Daoy (cell line): ENCODE measurements at places on chromosomes 3 and 15.

- no peak for DNase-seq
Measured at GRCh38 chr3:43248185-43248583, 38.2 kb upstream of the SNRK start.

DNA sequence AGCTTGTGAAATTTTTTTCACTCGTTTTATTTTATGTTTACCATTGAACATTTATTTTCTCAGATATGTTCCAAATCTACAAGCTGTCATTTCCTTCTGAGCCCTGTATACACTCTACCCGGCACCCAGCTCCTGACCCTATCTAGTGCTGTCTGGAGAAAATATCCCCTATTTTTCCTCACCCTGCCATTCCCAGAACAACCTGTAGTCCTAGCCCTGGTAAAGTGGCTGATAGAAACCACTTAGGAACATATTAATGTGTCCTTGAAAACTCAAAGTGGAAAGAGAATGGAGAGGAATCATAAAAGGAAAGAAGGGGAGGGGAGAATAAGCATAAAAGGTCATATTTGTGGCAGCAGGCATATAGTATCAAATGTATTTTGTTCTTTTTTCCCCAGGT lies 8.2 kb upstream of the TIMMDC1 start:
- no peak for DNase-seq

DNA sequence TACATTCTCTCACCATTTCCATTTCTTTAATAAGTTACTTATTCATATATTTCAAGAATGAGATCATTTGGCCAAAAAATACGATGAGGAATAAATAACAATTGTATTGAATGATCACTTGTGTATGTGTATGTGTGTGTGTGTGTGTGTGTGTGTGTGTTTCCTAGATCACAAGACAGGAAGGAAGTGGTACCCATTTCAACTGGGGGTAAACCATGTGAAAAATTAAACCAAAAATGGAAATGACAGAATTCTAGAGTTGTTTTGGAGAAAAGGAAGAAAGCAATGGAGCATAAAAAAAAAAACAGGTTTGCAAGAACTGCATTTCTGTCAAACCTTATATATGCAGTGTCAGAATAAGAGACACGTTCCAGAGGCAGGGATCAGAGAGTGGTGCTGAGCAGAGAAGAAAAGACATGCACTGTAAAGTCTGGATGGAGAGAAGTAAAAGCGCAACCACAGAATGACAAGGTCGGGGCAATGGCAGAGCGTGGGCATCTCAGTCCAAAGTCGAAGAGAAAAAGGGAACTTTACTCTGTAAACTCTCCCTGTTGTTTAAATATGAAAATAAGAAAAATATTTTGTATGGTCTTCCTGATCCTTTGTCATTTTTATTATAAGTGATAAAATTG lies 75.5 kb downstream of the PEX5L start:
- no peak for DNase-seq

DNA sequence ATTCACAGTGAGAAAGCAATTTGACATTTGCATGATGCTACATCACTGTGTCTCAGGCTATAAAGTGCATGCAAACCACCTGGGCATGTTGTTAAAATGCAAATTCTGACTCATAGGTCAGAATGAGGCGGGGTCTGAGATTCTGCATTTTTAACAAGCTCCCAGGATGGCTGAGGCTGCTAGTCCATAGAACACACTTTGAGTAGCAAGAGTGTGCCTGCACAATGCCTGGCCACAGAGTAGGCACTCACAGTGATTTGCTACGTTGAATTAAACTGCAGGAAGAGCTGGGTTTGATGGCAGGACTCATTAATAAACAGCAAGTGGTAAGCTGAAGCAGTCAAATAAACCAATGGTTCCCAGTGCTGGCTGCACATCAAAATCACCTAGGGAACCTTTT lies 48.1 kb downstream of the NTRK3 start:
- DNase-seq: no peak

- DNase-seq: no peak
Measured at GRCh38 chr3:139267300-139268246, 76.2 kb upstream of the MRPS22 start.

- no peak for DNase-seq
Measured at GRCh38 chr3:185741586-185741985, 83.3 kb downstream of the IGF2BP2 start.

DNA sequence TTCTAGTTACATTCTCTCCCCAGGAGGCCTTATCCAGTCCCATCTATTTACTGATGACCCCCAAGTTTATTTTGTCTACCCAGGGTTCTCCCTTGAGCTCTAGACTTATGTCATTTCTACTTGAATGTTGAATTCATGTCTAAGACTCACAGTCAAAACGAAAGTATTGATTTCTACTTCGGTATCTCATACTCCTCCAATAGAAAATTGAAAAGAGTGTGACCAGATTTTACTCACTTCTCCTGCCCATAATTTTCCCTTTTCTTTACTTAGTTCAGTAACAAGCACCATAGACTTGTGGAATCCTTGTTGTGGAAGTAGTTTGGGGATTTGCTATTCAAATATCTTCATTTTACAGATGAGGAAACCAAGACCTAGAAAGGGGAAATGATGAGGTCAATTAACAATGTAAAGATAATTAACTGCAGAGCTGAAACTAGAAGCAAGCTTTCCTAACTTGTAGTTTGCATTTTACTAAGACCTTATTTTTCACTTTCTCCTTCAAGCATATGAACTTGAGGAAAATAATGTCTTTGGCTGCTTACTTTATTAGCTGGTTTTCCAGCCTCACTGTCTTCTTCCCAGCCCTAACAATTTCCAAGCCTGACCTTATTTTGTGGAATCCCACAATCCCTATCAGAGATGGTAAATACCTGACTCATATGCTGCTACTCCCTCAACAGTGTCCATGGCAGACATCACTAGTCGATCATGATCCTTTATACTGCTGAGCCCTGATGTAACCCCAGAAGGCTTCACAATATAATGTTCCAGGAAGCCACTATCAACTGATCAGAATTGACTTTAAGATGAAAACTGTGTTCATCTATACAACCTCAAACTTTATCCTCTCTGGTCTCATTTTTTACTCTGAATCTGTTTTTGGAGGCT lies 123.9 kb upstream of the AGBL1 start:
- no peak for DNase-seq

GRCh38 chr15:95261546-95261945 lies 1030.2 kb downstream of the MCTP2 start:
- no peak for DNase-seq

GRCh38 chr15:40289140-40289775 lies 6.4 kb upstream of the ANKRD63 start:
- DNase-seq: no peak

DNA sequence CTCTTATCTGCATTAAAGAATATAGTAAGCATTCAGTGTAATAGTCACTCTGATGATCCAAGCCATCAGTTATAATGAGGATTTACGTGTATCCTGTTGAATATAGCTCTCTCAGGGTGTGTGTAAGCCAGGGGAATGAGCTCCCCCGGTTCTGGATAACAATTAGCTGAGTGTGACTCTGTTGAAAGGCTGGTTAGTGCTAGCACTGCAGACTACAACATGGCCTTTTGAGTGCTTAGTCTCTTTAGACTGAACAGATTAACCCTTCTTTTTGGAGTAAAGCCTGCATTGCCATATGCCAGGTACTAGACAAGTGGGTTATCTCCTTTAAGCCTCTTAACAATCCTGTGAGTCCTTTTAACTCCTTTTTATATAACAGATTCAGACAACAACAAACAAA lies 119.5 kb downstream of the TMEM108 start:
- no peak for DNase-seq

DNA sequence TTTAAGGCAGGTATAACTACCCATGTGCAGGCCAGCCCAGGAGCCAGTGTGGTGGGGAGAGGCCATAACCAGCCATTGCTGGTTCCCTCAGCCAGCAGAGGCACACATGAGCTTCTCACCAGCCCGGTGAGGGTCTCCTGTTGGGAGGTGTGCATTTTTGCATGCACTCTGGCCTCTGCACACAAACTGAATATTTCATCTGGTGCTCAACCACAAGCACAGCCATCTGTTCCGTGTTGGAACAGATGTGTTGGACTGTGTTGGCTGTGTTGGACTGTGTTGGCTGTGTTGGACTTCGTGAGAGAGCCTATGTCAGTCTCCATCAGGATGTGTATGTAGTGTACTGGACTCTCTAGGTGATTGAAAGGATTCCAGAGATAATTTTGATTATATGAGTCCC lies 67.2 kb downstream of the RPL39L start:
- DNase-seq: no peak

DNA sequence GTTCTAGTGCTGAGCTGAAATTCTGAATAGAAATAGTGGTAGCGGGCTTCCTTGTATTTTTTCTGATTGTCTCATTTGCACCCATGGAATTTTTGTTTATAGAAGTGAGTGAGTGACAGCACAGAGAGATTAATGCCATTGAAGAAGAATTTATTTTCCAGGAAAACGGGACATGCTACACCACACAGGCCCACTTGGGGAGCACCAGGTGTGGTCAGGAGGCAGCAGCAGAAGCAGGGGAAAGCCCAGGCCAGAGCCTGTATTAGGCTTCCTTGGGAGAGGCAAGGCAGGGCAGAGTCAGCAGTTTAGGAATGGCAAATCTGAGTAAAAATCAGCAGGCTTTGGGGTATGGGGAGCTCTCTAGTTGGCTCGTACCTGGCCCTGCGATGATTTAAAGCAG lies 88.4 kb upstream of the ATP11B start:
- no peak for DNase-seq

DNA sequence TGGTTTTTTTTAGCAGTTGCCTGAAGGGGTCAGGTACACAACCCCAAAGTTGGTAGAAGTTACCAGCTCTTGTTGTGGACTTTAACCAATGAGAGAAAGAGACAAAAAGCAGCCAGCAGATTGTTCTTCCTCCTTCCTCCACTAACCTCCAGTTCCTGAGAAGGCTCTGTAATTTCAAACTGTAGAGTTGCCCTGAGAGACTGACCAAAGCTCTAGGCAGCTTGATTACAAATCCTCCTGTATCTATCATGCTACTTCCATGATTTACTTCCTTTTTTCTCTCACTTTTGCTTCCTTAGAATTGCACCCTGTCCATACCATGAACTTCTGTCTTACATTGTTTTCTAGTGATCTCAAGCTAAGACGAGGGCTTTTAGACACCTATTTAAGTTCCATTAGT lies 29.2 kb downstream of the NSUN3 start:
- no peak for DNase-seq

DNA sequence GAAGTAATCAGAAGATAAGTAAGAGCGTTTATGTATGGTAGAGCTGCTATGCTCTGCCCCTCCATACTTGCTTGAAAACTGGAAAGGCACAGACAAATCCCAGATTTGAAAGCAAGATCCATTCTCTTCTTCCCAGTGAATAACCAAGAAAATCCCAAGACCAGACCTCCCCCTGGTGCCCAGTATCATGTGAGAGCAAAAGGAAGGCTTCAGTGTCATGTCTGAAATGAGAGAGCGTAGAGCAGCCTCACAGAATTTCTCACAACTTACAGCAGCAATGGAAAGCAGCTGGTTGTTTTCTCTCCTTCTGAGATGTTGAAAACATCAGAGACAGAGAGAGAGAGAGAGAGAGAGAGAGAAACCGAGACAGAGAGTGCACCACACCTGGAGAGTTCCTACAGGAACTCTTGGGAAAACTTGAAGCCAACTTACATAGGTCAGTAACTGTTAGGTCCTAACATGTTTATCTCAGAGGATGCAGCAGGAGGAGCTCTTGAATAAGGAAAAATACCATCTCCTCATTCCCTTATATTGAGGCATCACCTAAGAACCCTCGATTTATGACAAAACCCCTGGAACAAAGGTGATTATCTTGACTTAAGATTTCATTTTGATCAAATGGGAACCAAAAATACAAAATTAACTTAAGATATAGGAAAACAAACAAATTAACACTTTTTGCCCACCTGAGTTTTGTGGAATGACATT lies 273.3 kb downstream of the NSUN3 start:
- no peak for DNase-seq

DNA sequence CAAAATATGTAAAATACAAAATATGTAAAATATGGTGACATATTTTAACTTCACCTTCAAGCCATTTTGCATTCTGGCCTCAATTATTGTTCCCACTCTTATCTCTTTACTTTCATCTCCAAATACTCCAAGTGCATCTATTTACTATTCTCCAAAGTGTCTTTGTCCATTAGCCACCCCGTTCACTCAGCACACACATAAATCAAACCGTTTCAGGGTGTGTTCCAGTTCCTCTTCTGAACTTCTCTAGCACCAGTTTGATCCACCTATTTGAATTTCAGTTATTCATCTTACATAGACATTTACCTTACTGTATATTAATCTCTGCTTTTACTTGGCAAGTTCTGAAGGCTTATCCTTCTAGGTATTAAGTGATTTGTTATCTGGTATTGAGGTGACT lies 45.1 kb downstream of the SGO1 start:
- no peak for DNase-seq

GRCh38 chr3:13047296-13048165 lies 25.7 kb downstream of the IQSEC1 start:
- DNase-seq: no peak

DNA sequence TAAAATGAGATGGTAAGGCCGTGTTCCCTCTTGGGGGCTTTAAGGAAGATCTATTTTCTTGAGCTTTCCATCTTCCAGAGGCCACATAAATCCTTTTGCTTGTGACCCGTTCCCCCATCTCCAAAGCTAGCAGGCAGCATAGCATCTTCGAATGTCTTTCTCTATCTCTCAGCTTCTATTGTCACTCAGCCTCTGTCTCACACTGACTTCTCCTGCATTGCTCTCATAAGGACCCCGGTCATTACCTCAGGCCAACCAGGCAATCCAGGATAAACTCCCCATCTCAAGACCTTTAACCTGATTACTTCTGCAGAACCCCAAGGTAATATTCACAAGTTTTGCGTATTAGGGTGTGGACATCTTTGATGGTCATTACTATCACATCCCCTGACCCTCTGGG lies 250.3 kb upstream of the SOX2 start:
- no peak for DNase-seq

DNA sequence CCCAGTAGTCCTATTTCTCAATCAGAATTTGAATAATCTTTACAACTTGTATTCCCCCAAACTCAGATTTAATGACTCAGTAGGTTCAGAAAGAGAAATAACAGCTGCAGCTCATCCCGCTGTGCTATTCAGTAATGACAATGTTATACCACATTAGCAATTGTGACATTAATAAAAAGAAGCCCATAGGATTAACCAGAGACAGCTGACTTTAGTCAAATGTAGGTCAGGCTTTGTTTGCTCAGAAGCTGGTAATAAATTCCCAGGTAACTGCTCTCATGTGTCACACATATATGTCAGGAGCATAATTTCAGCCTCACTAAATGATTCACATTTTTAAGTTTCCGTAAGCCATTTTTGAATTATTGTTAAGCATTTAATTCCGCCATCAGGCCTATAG lies 222.0 kb upstream of the UBE2E2 start:
- no peak for DNase-seq

DNA sequence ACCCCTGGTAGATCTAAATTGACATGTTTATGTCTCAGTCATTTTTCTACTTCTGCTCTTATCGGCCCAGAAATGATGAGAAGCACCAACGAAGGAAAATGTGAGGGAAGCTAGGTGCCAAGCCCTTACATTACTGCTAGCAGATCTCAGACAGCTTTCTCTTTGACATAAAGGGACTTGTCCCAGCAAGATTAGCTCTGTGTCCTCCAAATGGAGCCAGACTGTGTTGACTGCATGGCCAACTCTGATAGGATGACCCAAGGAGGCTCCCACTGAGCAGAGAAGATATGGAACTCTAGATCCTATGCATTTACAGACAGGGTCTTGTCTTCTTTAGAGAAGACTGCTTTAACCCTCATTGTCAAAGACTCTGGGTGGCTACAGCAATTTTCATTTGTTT lies 2.8 kb upstream of the MCTP2 start:
- DNase-seq: no peak
